ENCODE measurements at places on chromosomes 5 and 9.
A peak's percentile ranks its signal among the peaks of the same experiment; 100 is the strongest.

DNA sequence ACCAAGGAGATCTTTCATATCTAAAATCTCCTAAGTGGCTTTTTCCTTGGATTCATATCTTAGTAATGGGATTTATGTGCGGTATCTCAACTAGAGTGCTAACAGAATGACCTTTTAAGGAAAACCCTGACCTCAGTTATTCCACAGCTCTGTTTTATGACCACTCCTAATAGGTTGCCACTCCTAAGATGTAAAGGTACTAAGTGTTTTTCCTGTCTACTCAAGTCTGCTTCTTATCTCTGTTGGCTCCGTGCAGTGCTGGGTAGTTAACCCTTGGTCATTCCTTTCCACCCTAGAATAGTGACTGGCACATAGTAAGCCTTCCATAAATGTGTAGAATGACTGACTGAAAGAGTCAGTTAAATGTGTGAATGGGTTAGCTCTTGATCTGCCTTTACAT, 161.4 kb downstream of the DOCK2 start:
- no peak for DNase-seq

- no peak for DNase-seq
Measured at GRCh38 chr5:154223320-154223719, 32.8 kb downstream of the GALNT10 start.

- no peak for DNase-seq
Measured at GRCh38 chr9:36116593-36116992, 19.9 kb upstream of the GLIPR2 start.

- DNase-seq = peak; percentile 11
Measured at GRCh38 chr5:110477911-110478310, 248.6 kb downstream of the TMEM232 start.

- peak; percentile 48 for DNase-seq
Measured at GRCh38 chr5:132313366-132313765, 19.2 kb downstream of the SLC22A4 start.

DNA sequence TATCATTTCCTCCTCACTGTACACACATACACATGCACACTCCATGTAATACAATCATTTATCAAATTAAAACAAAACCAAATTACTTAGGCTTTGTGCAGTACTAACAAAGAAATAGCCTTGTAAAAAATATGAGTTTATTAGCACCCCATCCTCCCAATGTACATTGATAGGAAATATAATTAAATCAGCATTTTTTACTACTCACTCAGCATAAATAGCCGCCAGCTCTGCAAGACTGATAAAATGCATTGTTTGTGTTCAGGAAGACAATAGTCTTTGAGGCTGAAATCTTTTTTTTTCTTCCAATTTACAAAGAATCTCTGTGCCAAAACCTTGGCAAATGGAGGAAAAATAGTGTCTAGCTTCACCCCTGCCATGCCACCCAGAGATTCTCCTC, 497.6 kb upstream of the ADAMTS16 start:
- no peak for DNase-seq

DNA sequence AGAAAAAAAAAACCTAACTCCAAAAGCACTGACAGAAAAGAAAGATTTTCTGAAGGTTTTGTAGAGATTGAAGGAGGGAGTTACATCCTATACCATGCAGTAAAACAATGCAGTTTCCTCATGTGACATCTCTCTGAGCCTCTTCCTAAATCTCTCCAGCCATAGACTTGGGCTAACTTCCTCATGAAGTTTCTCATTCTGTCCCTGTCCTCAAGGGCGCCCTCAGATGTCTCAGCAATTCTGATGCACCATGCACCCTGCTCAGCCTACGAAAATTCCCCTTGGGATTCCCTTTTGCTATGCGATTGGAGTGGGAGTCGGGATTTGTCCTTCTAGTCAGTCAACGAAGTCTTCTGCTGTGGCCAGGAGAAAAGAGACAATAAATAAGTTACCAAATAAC, 68.9 kb downstream of the FAT2 start:
- DNase-seq = no peak

DNA sequence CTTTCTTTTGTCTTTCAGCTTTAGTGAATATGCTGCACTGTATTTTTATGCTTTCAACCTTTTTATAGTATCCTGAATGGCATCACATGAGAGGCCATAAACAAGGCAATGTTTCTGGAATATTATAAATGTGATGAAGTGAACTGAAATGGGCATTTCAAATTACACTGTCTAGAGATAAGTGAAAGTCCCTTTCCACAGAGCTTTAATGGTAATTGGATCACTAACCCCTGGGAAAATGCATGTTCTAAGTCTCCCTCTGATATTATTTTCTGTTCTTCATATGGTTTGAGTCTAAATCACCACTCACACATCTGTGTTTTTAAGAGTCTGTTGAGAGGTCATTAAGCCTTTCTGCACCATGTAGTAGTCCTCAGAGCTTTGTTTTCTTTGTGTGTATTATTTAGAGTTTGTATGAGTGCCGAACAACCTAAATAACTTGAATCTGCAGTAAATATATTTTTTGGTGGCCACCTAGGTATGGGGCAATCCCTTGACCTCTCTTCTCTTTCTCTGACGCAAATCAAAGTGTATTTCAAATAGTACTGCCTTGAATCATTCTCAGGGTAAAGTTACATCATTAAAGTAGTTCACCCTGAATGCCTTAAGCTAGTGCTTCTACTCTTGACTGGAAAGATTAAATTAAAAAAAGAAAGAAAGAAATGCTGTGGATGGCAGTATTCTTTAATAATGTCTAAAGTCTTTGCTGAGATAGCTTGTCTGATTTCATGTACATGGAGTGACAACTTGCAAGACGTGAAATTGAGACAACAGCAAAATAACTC, 1931.0 kb upstream of the CDH6 start:
- DNase-seq = no peak

GRCh38 chr5:58406394-58406793, 53.5 kb downstream of the PLK2 start:
- no peak for DNase-seq

- no peak for DNase-seq
Measured at GRCh38 chr5:126129431-126129830, 293.8 kb upstream of the GRAMD2B start.

DNA sequence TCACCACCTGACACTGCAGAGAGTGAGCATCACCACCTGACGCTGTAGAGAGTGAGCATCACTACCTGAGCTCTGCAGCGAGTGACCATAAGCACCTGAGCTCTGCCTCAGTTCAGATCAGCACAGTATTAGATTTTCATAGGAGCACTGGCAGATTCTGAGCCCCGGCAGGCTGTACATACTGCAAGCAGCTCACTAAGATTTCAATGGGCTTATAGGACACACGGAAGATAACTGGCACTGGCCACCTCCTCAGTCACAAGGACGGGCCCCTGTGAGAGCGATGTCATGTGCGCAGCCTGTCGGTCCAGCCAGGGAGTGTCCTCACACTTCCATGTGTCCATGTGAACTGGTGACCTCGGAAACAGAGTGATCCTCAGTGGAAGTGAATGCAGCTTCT, 153.5 kb upstream of the IRX2 start:
- DNase-seq = no peak
